NCI-H226 (cell line): ENCODE measurements at places on chromosomes 16 and 17.

GRCh38 chr17:75031972-75032719 is 14.6 kb downstream of the ATP5PD start:
- peak; percentile 47 for DNase-seq

GRCh38 chr16:88495268-88495772 is 42.2 kb downstream of the ZFPM1 start:
- no peak for DNase-seq

DNA sequence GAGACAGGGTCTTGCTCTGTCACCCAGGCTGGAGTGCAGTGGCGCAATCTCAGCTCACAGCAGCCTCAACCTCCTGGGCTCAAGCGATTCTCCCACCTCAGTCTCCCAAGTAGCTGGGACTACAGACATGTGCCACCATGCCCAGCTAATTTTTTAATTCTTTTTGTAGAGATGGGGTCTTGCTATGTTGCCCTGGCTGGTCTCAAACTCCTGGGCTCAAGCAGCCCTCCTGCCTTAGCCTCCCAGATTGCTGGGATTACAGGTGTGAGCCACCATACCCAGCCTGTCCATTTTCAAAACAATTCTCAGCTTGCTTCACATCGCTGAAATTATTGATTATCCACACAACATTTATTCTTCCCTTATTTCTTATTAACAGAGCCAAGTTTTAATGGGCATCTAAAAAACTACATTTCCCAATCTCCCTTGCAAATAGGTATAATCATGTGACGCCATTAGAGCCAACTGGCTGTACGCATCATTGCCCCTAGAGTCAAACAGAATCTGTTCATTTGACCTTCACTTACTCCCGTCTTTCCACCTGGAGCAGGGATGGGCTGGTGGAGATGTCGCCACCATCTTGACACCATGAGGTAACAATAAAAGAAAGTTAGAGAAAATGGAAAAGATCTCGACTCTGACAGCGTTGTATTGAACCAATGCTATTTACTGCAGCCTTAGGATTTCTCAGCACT is 148.0 kb upstream of the FOXF1 start:
- no peak for DNase-seq

GRCh38 chr17:76866774-76867577 is 1.2 kb upstream of the MGAT5B start:
- peak; percentile 87 for DNase-seq

GRCh38 chr16:2328428-2328827 is 12.1 kb downstream of the ABCA3 start:
- no peak for DNase-seq

DNA sequence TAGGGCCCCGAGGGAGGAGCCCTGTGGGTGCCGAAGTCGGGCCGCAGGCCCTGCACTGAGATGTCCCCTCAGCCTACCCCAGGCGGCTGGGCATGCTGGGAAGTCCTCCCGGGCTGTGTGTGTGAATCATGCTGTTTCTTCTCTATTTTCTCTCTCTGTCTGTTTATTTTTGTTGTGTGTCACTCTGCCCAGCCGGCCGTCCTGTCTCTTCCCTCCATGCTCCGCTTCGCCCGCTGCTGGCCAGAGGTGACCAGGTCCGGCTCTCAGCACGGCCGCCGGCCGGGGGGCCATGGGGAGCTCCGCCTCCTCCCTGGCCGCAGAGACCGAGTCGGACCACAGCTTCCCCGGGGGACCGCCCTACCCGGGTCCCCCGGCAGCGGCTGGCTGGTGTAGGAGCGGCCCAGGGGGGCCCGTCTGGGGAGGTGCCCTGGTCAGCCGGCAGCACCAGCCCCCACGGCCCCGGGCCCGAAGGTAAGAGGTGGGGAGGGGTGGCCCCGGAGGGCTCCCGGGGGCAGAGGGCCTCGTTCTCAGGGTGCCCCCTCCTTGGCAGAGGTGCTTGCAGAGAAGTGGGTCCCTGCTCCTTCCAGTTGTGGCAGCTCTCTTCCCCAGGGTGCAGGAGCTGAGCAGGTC is 12.5 kb downstream of the CAPN15 start:
- DNase-seq = no peak

GRCh38 chr16:78446992-78447563 is 347.6 kb downstream of the WWOX start:
- no peak for DNase-seq

GRCh38 chr17:67403065-67403464 is 26.0 kb downstream of the PITPNC1 start:
- no peak for DNase-seq

GRCh38 chr17:43556292-43556691 is 10.2 kb upstream of the ETV4 start:
- peak; percentile 23 for DNase-seq

GRCh38 chr17:64385187-64386083 is 5.2 kb downstream of the PECAM1 start:
- DNase-seq = peak; percentile 87
